ENCODE measurements at places on chromosomes 12 and 14.

DNA sequence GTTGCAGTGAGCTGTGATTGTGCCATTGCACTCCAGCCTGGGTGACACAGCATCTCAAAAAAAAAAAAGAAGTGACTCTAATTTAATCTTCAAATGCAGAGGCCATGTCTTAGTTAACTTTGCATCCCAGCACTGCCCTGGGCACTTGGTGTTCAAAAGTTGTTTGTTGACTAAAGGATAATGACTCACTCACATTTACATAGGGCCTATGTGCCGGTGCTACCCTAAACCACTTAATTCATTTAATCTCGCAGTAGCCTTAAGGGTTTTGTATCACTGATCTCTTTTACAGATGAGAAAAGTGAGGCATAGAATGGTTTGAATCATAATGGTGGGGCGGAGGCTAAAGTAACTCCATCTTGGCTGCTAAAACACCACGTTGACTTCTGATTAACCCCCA, 23.7 kb downstream of the MFAP5 start:
- DNase-seq: no peak

DNA sequence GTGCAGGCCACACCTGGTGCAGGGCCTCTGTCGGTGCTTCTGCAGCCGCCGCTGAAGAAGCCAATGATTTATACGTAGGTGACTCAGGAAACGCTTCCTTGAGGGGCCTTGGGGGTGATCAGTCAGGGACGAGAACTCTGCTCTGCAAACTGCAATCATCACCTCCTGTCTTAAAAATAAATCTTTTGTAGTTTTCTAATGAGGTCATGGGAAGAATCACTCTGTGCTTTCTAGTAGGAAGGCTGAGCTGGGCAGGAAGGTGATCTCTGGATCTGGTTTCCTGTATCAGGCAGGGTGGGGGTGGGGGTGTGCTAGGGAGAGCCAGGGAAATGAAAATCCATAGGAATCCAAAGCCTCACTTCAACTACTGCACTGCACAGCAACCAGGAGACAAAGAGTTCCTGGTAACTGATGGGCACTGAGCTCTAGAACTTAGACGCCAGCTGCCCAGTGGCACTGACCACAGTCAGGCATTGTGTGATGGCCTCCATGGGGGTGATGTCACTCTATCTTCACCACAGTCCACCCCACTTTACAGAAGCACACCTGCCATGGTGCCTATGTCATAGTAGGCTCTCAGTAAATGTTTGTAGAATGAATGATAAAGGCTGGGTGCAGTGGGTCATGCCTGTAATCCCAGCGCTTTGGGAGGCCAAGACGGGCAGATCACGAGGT, 292.4 kb upstream of the PWP1 start:
- DNase-seq: no peak

DNA sequence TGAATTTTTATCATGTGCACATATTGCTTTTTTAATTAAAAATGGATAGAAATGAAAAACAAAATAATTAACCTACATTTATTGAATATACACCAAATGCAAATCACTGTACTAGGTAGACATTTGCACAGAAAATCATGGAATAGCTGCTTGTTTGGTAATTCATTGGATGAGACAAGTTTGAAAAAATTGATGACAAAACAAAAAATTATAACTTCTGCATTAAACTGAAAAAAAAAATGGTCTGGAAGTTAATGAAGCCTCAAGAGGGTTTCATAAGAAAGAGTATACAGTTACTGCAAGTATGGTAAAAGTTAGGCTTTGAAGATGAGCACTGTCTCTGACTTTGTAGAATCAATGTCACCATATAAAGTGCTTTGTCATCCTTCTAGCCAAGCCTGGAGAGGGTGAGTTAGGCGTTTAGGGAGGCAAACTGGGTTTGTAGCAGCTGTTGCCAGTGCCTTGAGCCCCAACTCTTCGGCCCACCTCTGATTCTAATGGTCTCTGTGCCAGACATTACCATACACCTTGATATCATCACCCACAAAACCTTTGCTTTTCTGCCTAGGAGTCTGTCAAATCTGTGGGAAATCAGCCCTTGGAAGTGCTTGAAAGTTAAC, 291.1 kb upstream of the CLEC14A start:
- DNase-seq: no peak

DNA sequence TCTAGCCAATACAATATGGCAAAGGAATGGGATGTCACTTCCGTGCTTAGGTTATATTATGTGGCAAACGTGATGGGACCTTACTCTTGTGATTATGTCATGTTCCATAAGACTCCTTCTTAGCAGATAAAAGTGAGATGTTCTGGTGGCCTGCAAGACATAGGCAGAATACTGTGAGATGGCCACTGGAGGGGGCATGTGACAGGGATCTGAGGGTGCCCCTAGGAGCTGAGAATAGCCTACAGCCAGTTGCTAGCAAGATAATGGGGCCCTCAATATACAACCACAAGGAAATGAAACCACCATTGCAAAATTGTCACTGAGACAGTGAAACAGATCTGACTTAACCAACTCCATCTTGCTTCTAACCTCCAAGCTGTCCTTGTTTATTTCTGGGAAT, 151.4 kb upstream of the SSTR1 start:
- DNase-seq: peak; percentile 10

DNA sequence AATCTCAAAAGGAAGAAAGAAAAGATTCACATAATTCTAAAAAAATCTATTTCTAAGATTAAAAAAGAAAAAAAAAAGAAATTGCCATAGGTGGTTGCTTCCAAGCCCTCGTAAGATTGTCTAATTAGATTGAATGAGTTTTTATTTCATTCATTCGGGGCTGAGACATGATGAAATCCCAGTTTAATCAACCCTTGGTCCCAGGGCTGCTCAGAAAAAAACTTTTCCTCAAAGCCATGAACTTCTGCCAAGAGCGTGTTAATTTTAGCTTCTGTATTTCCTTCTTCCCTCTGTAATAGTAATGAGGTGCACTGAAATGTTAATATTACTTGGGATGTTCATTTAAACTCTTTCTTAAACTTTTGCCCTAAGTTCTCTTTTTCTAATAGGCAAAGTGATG, 62.6 kb downstream of the TMEM132D start:
- no peak for DNase-seq

DNA sequence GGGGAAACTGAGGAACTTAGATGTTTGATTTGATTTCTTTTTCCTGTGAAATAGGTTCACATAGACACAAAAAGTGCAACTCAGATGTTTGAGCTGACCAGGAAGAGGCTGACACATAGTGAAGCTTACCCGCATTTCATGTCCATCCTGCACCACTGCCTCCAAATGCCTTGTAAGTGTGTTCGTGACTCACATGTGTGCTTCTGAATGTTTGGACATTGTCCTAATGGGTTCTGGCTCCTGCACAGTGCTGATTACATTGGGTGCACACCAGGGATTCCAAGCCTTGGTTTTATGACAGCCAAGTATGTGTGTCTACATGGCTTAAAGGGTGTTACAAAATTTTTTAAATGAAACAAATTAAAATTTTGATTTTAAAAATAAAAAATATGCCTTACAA, 137.4 kb downstream of the DAAM1 start:
- DNase-seq: no peak

- DNase-seq: no peak
These were observed 33.4 kb downstream of the CCER1 start for GRCh38 chr12:90921536-90921935.

- DNase-seq: no peak
These were observed 46.8 kb upstream of the AMN start for GRCh38 chr14:102875652-102876051.

DNA sequence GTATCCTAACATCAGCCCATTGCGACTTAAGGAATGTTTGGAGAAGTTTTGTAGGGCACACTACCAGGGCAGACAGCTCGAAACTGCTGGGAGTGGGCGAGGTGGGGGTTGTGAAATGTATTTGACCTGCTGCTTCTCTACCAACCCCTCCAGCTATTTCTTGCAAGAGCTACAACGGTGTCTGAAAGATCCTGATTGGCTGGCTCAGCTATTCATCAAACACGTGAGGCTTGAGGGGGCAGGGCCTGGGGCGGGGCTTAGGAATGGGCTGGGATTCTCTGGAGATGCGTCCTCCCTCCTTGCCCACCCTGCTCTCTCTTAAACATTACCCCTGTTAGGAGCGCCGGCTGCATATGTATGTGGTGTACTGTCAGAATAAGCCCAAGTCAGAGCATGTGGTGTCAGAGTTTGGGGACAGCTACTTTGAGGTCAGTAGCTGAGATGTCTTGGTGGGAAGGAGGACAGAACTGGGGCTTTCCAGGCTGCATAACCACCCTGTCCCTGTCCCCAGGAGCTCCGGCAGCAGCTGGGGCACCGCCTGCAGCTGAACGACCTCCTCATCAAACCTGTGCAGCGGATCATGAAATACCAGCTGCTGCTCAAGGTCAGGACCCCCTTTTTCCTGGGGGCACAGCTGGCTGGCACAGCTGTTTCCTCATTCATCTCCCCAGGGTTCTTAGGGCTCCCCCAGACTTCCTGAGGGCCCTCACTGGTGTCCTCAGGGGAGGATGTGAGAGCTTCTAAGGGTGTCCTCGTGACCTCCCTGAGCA, 3.1 kb downstream of the ARHGEF25 start:
- DNase-seq: peak; percentile 14

DNA sequence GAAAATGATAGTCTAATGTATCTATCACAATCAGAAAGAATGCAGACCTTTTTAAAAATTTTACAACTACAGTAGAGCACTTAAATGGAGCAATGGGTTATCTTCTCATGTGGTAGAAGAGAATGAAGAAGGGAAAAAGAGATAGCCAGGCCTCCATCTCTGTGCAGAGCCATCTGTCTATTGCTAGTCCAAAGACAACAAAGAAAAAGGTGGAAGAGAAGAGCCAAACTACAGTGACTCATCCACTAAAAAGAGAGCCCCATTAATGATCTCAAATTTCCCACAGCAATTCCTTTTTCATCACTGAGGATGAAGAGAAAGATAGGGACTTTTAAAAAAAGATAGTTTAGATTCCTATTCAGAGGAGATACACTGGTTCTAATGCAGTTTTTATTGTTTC, 232.9 kb downstream of the ATXN7L3B start:
- DNase-seq: no peak

- peak; percentile 63 for DNase-seq
These were observed 28.1 kb downstream of the TRPV4 start for GRCh38 chr12:109804820-109805761.

- no peak for DNase-seq
These were observed 44.7 kb upstream of the FBRSL1 start for GRCh38 chr12:132444957-132445883.

- DNase-seq: no peak
These were observed 35.1 kb downstream of the ATF7IP start for GRCh38 chr12:14400599-14400998.

GRCh38 chr12:94329366-94329765, 130.3 kb downstream of the CEP83 start:
- DNase-seq: peak; percentile 22

DNA sequence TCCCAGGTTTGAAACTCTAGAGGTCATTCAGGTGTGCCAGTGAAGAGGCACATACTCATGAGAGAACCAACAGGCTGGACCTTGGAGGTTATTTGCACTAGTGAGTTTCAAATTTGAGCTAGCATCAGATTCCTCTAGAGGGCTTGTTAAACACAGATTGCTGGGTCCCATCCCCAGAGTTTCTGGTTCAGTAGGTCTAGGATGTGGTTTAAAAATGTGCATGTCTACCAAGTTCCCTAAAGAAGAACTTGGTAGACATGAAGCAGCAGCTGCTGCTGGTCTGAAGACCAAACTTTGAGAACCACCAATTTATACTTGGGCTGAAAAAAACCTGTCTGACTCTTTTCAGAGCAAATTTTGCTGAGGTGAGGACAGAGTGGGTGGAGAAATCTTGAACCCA, 61.7 kb downstream of the SUSD6 start:
- no peak for DNase-seq

GRCh38 chr12:96471368-96472050, 17.9 kb upstream of the CFAP54 start:
- peak; percentile 26 for DNase-seq

DNA sequence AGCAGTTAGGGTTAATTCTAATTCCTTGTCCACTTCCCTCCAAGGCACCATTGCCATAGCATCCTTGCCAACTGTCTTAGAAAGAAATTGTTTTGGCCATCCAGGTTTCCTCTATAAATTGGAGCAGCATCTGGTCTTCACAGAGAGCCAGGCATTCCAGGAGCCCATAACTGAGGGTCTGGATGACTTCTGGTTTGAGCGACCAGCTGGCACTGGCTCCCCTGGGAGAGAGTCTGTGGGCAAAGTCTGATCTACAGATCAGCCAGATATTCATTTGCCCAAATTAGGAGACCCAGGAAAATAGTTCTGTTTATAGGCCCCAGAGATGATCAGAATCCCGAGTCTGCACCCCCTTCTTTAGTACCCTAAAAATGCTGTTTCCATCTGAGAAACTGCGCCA, 16.0 kb downstream of the VSX2 start:
- DNase-seq: no peak

- no peak for DNase-seq
These were observed 6.0 kb upstream of the TEX52 start for GRCh38 chr12:2862876-2863275.

GRCh38 chr14:81953419-81953818, 419.8 kb upstream of the SEL1L start:
- DNase-seq: no peak

GRCh38 chr14:77120771-77121743, 20.5 kb downstream of the ZDHHC22 start:
- no peak for DNase-seq

DNA sequence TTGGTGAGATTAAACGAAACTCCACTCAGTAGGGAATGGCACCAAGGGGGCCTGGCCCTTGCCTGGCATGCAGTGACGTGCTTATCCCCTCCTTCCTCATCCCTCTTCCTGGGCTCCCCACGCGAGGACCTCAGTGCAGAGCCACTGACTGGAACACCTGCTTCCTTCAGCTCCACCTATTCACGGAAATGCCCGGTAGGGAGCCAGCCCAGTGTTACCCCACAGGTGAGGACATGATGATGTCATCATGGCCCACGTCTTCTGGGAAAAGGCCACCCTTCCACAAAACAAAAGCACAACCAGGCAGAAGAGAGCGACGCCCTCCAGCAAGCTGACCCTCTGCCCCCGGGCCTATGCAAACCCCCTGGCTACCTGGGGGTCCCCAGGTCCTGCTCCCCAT, 42.1 kb downstream of the CCDC85C start:
- no peak for DNase-seq

DNA sequence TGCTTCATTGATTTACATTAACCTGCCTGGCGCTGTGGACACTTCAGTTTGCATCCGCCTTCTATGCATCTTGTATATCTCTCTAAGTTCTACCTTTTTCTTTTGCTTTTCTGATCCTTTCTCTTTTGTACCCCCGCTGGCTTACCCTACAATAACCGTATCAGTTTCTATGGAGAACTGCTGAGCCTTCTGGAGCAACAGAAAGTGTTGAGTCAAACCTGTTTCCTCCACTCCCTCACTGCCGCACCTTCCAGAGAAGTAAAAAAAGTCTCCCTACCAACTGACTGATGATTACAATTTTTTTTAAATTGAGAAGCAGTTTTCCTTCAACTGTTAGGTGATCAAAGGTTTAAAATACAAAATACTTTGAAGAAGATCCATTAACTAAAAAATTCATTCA, 17.4 kb downstream of the EXD2 start:
- no peak for DNase-seq

Data from ACHN (cell line).